ACHN (cell line): ENCODE measurements at places on chromosomes 12 and 14.
A peak's percentile ranks its signal among the peaks of the same experiment; 100 is the strongest.

DNA sequence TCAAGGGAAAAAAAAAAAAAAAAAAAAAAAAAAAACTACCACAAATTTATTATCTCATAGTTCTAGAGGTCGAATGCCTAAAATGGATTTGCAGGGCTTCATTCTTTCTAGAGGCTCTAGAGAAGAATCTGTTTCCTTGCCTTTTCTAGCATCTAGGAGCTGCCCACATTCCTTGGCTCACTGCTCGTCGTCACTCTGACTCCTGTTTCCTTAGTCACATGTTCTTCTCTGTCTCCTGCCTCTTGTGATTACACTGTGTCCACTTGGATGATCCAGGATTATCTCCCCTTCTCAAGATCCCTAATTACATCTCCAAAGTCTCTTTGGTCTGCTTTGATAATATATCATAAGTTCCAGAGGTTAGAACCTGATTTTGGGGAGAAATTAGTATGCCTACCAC lies 88.7 kb downstream of the HECTD1 start:
- no peak for DNase-seq

DNA sequence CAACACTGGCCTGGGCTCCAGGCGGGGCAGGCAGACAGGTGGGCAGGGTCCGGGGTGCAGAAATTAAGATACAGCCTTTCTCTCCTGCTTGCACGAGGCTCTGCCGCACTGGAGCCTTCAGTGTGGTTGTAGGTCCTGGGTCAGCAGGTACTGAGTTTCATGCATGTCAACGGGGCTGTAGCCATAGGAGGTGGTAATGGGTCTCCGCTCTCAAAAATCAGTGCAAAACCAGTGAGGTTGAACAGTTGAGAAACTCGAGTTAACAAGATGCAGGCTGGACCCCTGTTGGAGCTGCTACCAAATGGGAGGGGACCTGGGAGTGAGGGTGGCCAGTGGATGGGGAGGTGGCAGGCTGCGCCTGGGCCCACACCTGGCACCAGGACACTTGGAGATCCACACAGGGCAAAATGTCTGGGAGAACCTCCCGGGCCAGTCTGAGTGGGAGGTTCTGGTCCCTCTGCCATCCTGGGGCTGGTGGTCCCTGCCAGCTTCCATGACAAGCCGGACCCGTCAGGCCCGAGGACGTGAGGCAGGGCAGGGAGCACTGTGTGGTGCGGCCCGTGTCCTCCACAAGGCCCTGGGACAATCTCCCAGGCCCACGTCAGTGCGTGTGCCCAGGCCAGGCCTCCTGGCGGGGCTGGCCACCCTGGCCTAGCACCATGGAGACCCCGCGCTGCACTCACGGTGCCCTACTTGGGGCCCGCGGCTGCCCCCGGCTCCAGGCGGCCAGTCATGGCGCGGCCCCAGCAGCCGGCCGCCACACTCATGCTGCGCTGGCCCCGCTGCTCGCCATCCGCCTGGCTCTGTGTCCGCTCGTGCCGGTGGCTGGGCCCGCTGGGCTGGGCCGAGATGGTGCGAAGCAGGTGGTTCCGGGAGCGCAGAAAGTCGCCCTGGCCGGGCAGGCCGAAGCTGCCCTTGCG lies 5.1 kb downstream of the ARL6IP4 start:
- no peak for DNase-seq

DNA sequence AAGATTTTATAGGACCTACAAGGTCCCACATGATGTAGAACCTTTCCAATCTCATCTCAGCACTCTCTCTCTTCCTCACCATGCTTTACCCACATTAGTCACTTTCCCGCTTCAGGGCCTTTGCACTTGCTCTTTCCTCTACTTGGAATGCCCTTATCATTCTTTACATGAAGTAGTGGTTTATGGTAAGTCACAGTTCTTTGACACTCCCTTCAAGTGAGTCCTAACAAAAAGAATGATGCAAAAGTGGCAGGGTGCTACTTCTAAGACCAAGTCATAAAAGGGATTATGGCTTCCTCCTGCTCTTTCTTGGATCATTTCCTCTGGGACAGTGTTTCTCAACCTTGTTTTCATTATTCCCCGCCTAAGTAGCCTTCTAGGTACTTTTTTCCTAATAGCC lies 13.1 kb downstream of the TMBIM4 start:
- DNase-seq = no peak

- no peak for DNase-seq
These were observed 15.8 kb upstream of the SLC16A7 start for GRCh38 chr12:59580050-59580449.

DNA sequence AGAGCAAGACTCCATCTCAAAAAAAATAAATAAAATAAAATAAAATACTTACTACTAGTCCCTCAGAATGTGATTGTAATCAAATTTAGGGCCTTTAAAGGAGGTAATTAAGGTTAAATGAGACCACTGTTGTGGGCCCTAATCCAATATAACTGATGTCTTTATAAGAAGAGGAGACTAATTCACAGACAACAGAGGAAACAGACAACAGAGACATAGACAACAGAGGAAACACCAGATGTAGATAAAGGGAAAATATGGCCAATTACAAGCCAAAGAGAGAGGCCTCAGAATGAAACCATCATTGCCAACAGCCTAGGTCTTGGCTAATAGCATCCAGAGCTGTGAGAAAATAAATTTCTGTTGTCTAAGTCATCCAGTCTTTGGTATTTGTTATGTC lies 669.0 kb upstream of the FOXG1 start:
- no peak for DNase-seq

GRCh38 chr12:76591476-76591875 lies 31.9 kb upstream of the OSBPL8 start:
- DNase-seq = peak; percentile 9

- no peak for DNase-seq
These were observed 219.7 kb upstream of the BTG1 start for GRCh38 chr12:92365333-92365732.

- DNase-seq = no peak
These were observed 25.4 kb upstream of the DLK1 start for GRCh38 chr14:100701314-100701713.

DNA sequence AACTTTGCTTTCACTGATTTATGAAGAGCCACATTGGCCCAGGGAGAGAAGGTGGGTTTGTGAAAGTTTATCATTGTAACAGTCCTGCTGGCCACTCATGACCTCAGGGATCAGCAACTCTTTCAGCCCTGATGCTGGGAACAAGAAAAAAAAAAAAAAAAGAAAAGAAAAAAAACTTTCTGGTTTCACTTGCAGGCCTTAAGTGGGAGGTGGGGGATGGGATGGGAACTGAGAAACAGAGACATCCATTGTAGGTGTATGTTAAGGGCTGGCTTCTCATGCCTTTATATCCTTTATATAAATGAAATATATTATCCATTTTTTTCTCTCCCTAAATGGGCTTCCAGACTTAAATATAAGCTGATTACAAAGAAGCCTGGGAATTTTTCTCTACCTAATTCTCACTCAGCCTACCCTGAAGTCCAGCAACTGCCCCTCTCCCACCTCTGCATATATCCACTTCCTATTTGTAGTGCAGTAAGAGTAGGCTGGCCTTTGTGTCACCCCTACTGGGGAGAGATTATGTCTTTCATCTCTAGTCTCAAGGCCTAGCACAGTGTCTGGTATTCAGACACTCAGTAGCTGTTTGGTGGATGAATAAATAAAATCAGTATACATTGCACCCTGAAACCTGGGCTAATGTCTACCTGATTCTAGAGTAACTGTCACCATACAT lies 187.1 kb downstream of the KICS2 start:
- DNase-seq = no peak
